ENCODE measurements at places on chromosomes 5 and 9.

DNA sequence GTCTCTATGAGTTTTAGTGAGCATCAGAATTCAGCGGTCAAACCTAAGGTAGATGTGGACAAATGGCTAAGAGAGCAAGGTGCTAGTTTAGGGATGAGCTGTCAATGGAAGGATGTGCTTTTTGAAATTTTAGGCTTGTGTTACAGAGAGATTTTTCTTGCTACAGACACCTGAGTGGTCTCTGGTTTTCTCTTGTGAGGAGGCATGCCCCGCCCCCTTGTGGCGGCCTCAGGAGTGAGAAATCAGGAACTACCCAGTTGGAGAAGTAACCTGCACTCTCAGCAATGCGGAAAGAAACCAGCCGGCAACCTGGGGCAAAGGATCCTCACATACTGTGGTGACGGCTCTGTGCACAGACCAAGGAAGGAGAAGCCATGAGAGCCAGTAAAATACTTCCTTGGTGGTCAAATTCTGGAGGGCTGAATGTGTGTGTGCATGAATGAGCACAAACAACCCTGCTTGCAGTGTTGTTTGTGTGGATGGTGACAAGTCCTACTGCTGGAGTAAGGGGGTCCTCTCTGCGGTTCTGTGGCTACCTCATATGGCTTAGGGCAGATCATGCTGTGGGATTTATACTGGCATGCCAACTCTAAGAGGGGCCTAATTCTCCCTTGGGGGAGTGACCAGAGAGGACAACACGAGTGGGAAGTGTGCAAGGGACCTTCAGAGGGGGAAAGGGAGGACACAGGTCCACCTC lies 16.7 kb upstream of the HSD17B4 start:
- no peak for DNase-seq

DNA sequence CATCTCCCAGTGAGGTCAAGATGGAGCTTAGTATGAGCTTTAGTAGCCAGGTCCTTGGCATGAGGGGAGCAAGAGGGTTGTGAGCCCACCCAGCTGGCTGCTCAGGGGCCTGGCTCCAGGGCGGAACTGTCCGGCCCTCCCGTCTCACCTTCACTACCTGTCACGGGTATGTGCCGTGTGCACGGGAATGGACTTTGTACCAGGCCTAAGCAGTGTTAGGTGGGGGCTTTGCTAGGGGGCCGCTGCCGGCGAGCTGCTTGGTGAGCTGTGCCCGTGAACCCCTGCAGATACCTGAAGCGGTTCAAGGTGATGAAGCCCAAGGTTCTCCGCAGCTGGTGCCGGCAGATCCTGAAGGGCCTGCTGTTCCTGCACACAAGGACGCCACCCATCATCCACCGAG lies 46.7 kb downstream of the WNK2 start:
- DNase-seq, result no peak

- no peak for DNase-seq
These were observed 214.4 kb downstream of the EFNA5 start for GRCh38 chr5:107456281-107456715.

DNA sequence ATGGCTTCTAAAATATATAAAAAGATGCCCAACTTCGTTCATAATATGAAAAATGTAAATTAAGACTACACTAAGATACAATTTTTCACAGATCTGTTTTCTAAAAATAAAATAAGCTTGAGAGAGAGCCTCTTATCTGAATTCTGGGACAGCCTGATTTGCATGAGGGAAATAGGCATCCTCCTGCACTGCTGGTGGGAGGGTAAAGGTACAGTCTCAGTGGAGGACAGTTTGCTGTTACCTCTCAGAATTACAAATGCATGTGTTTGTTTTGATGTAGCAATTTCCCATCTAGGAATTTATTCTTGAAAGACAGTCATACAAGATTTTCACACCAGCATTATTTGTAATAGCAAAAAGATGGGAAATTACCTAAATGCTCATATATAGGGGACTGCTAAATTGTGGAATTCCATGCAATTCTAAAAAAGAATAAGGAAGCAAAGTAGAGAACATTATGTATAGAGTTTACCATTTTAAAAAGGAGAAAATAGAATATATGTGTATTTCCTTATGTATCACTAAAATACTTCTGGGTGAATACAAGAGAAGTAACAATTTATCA lies 75.7 kb downstream of the ZSWIM6 start:
- DNase-seq, result no peak

GRCh38 chr9:93286252-93287188 lies 102.6 kb downstream of the WNK2 start:
- no peak for DNase-seq

DNA sequence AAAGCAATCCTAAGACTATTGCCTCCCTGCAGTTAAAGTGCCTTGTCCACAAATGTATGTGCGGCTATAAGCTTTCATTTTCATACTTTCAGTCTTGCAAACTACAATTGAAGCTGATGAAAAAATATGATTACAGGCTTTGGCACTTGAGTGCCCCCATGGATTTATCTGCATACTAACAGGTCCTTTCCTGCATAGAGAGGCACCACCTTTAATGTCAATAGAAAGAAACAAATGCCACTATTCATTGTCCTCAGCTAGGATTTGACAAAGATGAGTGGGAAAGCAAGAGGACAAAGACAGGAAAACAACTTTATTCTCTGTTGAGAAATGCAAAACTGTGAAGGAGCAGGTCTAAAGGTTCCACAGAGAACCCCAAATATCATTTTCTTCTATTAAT lies 125.7 kb upstream of the PTGER4 start:
- DNase-seq, result no peak

- DNase-seq, result no peak
These were observed 59.6 kb downstream of the RPS23 start for GRCh38 chr5:82218374-82219156.

DNA sequence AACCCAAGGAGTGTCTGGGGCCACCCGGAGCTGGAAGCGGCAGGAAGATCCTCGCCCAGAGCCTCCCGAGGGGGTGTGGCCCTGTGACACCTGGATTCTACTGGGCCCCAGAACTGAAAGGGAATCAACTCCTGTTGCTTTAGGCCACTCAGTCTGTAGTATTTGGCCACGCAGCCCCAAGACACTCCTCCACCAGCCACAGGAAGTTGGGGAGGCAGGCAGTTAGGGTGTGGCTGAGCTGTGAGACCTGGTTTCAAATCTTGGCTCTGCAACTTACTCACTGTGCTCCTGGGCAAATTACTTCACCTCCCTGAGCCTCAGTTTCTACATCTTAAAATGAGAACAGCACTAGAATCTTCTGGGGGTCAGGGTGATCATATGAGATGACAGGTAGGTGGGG lies 119.8 kb upstream of the PPP1R26 start:
- no peak for DNase-seq

- peak; percentile 54 for DNase-seq
These were observed 414.1 kb downstream of the ARHGEF28 start for GRCh38 chr5:74040065-74040551.

Data from foreskin melanocyte (primary cell).